ENCODE measurements at places on chromosomes 2 and 18.

GRCh38 chr18:56831988-56832387, 180.8 kb downstream of the WDR7 start:
- no peak for DNase-seq

DNA sequence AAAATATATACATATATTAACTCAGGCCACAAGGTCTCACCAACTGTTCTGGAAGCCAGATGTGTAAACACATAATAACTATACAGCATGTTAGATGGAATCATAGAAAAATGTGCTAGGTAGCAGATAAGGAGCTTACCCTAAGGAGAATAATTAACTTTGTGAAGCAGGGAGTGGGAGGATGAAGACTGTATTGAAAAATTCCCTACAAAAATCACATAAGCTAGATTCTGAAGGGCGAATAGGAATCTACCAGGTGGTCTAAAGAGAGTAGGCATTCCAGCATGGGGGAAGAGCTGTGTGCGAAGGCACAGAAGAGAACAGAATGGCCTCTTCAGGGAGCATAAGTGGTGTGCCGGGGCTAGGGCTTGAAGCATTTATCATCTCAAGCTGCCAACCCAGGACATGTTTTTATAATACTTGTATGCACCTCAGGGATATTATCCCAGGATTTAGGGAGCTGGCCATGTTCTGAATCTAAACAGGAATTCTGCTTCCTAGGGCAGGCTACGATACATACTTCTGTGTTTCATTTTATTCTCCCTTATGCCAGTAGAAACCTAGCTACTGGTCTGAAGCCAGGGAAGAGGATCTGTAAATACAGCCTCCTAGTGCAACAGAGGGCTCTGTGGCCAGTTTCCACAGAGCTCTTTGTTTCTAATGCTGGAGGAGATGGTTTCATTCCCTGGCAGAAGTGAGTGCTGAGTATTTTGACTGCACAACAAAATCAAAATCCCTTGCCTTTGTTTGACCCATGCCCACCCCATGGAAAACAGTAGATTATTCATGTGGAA, 56.7 kb downstream of the NEMP2 start:
- no peak for DNase-seq

- no peak for DNase-seq
Observed at GRCh38 chr2:5442736-5443135, 249.4 kb upstream of the SOX11 start.

DNA sequence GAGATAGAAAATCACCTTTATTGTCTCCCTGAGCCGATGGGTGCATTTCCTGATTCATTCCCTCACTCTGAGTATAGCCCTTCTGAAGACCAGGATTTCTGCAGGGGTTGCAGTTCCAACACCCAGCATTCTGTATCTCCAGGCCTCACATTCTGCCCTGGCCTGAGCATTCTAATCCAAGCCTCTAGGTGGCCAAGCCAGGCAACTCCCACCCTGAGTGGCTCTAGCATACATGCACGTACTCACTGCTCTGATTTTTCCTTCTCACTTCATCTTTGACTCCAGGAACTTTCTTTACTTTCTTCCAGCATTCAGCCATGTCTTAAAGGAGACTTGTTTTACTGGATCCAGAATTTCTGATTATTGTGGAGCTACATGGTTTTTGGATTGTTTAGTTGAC, 100.7 kb upstream of the STK39 start:
- DNase-seq: no peak

GRCh38 chr18:79856119-79857007, 58.6 kb downstream of the KCNG2 start:
- no peak for DNase-seq

- no peak for DNase-seq
Observed at GRCh38 chr18:832085-832681, 20.1 kb upstream of the YES1 start.

- no peak for DNase-seq
Observed at GRCh38 chr2:167957662-167958061, 289.7 kb downstream of the STK39 start.

- DNase-seq: no peak
Observed at GRCh38 chr2:65402323-65402722, 30.1 kb downstream of the SPRED2 start.

GRCh38 chr2:21443494-21444105, 319.8 kb downstream of the TDRD15 start:
- DNase-seq: no peak

DNA sequence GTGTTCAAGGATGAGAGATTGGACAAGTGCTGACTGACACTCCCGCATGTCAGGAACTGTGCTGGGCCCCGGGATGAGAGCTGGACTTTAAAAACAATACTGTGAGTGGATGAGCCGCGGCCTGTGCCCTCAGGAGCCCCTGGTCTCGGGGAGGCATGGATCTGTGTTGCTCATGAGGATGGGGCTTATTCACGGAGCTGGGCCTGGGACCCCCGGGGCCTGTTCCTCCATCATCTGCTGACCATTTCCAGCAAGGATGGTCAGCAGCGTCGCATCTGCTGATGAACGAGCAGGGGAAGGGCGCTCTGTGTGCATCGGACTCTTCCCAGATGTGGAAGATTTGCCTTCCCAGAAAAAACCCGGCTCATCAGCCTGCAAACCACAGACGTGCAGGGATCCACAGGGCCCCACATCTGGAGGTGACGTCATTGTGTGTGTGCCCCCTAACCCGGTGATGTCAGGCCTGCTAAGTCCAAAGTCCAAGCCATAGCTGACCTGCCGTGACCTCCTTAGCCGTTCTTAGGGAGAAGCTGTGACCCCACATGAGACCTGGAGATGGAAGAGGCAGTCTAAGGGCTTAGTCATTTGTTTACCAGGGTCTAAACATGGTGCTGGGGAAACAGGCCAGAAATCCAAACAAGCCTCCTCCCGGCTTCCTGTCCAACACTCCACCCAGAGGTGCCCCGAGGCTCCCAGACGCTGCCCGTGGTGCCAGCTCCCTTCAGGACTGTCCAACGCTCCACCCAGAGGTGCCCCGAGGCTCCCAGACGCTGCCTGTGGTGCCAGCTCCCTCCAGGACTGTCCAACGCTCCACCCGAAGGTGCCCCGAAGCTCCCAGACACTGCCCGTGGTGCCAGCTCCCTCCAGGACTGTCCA, 143.9 kb downstream of the PXDN start:
- DNase-seq: no peak

DNA sequence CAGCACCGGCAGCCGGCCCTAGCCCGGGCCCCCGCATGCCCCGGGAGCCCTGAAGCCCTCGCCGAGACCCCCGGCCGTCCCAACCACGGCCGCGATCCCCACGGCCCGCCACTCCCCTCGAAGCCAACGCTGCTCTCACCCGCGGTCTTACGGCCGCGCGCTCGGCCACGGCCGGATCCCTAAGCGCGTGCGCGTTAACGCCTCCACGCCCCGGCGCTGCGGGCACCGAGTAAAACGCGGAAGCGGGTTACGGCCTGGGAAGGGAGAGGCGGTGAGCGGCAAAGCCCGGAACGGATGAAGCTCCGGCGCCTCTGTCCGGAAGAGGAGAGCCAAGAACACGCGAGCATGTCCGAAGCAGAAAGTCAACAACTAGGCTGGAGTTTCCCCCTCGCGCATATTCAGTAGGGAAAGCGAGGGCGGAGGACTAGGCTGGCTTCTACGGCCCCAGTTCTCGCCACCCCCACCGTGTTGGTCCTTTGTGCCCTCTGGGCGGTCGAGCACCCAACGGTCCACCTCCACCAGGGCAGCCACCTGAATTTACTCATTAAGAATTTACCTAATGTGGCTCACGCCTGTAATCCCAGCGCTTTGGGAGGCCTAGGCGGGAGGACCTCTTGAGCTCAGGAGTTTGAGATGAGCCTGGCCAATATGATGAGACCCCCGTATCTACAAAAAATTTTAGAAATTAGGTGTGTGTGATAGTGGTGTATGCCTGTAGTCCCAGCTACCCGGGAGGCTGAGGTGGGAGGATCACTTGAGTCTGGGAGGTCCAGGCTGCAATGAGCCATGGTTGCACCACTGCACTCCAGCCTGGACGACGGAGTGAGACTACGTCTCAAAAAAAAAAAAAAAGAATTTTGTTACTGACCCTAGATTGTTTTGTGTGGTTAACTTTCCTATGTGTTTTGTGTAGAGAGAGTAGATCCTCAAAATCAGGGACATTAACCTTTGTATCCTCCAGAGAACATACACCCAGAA, at the start of gene KANSL3:
Gene KANSL3, minus strand, starts transcription at position 169 of the 978 bp plus-strand sequence. CDS start 1,177 bp downstream, outside the sequence.
- DNase-seq: peak; percentile 83

DNA sequence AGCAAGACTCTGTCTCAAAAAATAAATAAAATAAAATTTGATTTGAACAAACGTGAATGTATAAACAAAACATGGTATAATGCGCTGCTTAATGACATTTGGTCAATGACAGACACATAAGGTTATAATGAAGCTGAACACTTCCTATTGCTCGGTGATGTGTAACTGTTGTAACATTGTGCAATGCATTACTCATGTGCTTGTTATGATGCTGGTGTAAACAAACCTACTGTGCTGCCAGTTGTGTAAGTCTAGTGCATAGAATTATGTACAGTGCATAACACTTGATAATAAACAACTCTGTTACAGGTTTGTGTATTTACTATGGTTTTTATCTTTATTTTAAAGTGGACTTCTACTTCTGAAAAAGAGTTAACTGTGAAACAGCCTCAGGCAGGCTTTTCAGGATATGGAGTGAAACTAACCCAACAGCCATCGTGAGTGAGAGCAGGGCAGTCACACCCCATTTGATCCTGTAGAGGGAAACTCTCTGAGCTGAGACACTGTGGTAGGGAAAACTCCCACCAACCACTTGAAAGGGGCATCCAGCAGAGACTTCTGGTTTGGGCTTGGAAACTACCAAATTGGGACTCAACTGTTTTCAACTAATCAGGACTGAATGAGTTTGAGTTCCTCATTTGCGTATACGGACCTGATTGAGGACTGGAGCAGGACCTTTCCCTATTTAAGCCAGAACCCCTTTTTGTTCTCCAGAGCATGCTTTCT, 8.7 kb upstream of the RPRD1A start:
- no peak for DNase-seq

DNA sequence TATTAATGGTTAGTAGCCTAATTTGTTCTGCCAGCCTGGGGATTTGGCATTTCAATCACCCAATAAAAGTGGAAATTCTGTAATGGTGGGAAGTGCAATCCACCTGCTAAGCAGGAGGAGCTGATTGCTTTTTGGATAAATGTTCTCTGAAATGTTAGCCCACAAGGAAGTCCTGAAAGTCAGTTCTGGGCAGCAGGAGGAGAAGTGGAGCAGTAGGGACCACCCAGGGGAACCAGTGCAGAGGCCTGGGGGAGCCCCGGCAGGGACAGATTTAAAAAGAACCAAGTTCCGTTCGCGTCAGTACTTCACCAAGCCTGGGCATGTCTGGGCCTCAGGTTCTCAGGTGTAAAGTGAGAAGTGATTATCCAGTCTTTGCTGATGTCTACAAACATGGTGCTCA, 248.5 kb upstream of the RAB6C start:
- DNase-seq: no peak

DNA sequence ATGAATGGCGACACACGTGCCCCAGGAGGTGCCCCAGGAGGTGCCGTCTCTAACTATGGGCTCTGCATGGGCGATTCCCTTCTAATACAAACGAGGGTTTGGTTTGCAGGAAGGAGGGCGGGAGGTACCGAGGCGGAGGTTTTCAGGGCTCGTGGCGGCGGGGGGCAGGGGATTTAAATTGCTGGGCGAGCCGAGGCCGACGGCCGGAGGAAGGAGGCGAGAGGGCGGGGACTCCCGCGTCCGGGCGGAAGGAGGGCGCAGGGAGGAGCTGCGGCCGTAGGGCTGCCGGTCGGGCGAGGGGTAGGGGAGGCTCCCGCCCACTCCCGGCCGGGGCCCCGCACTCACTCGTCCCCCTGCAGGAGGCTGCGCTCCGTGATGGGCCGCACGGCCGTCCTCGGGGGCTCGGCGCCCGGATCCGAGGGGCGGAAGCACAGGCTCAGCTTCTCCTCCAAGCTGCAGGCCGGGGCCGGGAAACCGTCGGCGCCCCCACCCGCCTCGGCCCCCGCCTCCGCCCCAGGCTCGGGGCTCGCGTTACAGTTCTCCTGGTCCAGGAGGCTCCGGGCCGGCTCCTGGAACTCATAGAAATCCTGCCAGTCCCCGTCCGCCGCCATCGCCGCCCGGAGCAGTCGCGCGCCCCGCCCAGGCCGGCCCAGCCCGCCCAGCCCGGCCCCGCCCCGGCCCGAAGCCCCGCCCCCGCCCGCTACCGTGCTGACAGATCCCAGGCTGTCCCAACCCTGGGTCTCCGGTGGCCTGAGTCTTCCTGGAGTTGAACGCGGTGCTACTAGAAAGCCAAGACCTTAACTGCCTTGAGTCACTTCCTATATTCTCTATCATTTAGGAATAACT, at the start of gene FEZ2:
Gene FEZ2, minus strand, starts transcription at position 637 of the 846 bp plus-strand sequence. Its CDS starts 26 bp downstream, at position 611.
- peak; percentile 29 for DNase-seq

All from stimulated activated CD4-positive, alpha-beta T cell treated with anti-CD3 and anti-CD28 coated beads, Interleukin-1b, Interleukin-23, amount 100 ng/mL, for 24 hours (primary cell).